T-helper 2 cell (primary cell): ENCODE measurements at places on chromosomes 12 and 14.

DNA sequence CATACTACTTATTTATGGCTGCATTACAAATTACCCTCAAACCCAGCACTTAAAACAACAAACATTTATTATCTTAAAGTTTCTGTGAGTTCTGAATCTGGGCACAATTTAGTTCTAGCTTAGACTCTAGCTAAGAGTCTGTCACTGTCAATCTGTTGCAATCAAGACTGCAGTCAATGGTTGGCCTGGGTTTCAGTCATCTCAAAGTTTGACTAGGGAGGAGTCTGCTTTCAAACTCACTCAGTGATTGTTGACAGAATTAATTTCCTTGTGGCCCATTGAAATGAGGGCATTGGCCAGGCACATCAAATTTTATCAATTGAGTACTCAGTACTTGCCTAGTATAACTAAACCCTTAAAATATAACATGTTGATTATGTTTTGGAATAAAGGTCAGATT, 51.6 kb downstream of the ARID2 start:
- no peak for DNase-seq

DNA sequence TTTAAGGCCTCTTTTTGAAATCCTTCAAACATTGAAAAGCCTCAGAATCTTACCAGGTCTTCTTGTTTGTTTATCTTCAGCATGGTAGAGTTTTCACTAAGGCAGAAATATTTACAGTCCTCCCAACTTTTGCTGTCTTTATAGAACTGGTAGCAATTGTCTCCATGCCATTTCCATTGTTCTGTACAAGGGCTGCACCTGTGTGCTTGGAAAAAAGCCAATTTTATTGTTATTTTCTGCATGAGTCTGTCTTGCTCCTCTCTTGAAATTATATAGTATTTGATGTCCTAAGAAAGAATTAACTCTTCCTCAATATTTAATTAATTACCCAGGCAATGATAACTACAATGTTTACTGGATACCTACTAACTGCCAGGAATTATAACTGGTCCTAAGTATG, 23.3 kb downstream of the CLEC1A start:
- no peak for DNase-seq

DNA sequence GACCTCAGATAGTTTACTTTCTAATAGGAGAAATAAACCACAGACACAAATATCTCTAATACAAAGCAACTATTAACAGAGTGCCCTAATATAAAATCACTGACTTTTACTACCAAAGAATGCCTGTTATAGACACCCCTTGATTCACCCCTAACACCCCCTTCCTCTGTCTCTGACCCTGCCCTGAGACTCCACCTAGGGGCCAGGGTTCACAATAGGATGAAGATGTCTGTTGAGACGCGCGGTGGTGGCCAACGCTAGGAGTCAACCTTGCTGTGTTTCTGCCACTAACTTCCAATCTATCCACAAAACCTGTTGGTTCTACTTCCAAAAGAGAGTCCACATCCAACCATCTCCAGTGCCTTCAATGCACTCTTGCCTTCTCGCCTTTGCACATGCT, 10.9 kb upstream of the TC2N start:
- DNase-seq = no peak

DNA sequence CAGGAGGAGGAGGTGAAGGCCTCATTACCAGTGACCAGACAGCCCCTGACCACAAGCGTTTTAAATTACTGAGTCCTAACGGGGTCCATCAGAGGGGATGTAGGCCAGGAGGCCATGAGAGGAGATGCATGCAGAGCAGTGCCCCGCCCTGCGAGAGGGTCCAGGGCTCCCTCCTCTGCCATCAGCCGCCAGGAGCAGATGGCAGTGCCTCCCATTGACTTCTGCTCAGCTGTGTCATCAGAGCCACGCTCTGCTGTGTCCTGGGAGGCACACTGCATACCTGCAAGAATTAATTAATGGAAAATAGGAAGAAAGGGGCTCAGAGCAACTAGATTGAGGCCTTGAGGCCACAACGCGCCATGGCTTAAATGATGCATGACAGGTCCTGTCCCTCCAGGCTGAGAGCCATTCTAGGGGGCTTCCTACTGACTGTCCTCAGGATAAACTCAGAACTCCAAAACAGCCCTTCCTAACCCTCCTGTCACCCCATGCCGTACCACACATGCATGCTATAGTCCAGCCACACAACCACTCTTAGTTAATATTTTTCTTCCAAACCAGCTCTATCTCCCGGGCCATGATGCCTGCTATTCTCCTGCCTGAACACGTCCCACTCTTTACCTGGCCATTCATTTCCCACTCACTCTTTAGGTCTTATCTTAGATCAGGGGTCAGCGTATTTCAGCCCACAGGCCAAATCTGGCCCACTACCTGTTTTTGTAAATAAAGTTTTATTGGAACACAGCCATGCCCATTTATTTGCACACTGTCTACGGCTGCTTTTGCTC, 235.8 kb downstream of the KSR2 start:
- DNase-seq = no peak

DNA sequence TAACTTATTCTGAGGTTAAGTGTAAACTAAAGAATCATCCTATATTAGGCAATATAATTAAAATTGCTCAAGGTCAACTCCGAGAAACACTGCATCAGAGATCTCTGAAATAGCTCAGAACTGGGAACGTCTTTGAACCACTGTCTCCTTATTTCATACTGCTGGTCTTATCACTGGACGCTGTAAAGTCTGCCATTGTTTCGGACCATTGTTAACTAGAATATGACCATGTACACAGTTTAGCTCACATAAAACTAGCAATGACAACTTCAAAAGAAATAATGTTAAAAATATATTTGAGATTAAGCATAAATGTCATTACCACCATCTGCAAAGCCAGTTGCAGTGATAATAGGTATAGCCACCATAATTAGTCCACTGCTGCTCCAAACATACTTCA, 2.9 kb downstream of the ABCD2 start:
- DNase-seq = no peak

DNA sequence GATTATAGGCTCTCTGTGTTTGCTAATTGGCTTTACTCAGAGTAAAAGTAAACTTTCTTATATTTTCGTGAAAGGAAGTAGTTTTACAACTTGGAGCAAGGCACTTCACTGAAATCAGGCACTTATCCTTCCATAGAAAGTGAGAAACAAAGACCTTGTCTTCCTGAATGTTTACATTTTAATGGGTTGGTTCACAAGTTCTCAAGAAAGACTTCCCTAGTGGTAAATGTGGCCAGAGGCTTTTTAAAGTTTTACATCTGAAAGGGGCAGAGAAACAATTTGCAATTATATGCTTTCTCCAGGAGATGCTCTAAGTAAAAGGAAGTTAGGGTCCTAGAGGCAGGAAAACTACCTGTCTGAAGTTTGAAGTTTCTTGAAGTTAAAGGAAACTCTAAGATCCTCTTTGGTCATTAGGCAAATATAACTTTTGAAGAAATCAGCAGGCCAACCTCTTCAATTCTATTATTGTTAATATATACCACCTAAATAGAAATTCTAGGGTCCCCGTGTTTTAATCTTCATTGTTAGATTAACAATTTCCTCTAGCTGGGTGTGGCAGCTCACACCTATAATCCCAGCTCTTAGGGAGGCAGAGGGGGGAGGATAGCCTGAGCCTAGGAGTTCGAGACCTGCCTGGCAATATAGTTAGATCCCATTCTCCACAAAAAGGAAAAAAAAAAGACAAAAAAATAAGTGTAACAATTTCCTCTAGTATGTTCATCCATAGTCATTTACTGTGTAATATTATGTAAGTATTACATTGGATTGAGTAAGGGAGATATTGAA, 644.9 kb upstream of the FOXG1 start:
- DNase-seq = no peak

DNA sequence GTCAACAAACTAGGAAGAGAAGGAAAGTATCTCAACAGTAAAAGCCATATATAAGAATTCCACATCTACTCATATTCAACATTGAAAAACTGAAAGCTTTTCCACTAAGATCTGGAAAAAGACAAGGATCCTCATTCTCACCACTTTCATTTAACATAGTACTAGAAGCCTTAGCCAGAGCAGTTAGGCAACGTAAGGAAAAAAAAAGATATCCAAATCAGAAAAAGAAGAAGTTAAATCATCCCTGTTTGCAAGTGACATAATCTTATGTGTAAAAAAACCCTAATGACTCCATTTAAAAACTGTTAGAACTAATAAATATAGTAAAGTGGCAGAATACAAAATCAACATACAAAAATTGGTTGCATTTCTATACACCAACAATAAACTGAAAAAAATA, 426.2 kb downstream of the BCAT1 start:
- DNase-seq = no peak

DNA sequence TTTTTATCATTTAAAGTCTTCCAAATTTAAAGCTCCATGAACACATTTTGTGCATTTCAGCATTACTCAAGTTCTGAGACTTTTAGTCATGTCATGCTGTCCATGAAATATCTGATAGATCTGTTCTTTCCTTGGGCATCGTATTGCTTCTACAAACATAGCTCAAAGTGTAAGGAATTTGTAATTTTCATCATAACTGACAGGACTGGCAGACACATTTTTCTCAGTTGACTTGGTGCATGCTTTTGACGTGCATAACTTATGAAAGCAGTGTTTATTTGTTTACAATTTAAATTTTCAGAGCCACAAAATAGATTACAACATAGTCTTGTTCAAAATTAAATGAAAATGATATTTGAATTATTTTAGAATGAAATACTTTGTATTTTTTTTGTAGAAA, 812.1 kb upstream of the NOVA1 start:
- DNase-seq = no peak

GRCh38 chr14:75393794-75394193, 34.0 kb upstream of the JDP2 start:
- no peak for DNase-seq

DNA sequence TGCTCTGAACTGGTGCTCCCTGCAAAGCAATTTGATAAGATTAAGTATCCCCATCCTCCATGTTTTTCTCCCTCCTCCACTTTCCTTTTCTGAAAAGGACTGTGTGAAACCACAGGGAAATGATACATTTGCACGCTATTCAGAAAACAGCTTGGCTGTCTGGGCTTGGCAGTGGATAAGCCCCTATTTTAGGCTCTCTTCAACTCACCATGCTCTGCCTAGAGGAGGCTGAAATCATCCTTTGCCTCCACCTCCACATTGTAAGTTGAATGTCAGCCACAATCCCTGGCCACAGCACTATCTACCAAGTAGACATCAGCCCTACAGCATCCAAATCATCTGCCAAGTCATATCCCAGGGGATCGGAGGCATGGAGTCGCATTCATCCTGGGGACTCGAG, 642.3 kb downstream of the RPS29 start:
- no peak for DNase-seq

GRCh38 chr14:29822430-29822709, 105.3 kb downstream of the PRKD1 start:
- DNase-seq = no peak

DNA sequence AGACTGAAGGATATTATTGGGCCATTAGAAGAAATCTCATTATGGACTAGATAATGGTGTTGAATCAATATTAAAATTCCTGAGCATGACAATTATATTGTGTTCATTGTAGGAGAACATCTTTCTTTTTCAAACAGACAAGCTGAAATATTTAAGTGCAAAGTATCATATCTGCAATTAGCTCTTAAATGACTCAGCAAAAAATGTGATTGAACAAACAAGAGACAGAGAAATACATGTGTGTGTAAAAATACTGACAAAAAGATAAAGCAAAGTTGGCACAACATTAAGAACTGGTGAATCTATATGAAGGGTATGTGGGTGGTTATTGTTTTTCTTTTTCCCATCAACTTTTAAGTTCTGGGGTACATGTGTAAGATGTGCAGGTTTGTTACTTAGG, 9.5 kb downstream of the CEP290 start:
- DNase-seq = no peak

DNA sequence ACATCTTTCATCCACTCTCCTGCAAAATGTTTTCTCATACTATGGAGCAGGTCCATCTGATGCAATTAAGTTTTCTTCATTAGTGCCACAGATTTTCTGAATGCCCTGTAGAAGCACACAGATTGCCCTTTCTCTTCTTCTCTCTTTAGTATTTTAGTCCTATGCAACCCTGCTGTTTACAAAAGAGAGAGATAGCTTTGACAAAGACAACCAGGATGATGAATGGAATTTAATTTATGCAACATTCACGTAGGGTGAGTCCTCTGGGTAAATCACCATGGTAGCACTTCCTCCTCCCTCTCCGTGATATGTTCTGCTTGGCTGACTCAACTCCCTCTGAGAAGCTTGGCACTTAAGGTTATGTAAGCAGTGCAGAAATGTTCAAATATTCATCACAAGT, 400.9 kb upstream of the PDE3A start:
- DNase-seq = no peak

DNA sequence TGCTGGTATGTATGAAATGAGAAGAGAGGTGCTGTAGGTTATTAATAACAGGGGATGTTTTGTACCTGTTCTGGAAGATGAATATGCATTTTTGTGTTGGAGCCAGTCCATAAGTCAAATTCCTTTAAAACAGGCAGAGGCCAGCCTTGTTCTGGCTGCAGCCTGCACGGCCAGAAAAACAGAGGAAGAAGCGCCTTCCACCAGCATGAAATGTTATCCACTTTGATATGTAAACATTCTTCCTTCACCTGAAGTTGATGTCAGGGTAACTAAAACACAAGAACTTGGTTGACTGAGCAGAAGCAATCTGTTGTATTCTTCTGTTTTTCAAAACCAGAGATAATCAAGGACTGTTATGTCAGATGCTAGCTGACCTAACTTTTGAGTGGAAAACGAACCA, 237.9 kb upstream of the PLEKHG7 start:
- DNase-seq = no peak

DNA sequence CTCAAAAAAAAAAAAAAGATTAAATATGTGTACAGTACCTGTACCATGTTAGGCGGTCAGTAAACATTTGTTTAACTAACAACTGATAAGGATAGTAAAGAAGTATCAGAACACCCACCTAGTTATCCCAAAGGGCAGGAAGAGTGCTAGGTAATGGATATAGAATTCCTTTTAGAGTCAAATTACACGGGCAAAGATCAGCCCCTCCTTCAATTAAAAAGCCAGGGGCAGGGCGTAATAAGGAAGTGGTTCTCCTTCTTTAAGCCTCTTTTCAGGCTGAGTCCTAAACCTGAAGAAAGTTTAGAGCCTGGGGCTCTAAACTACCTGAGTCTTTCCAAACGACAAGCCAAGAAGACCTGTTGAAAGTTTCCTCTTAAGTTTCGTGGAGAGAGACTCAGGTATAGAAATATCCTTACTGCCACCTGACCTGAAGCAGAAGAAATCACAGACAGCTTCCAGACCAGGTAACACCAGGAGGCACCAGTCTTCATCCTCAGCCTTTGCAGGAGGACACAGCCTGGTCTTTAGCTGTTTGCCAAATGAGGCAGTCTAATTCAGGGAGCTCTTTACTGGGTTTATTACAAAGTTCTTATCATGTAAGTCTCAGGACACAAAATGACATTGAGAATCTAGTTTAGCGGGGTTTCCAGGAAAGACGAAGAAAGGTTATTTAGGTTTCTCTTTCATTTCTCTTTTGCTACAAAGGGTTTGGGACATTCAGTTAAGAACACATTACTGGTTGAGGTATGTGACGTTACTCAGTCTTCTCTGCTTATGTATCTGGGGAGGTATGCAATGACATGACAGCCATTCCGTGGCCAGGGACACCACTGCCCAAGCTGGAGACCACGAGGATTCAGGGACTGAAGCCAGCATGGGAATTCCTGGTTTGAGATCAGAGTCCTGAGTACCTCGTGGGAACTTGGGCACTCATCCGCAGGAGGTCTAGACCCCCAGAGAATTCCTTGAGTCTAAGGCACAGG, at the start of gene BCL2L14:
Gene BCL2L14, plus strand, starts transcription at position 266 of the 983 bp plus-strand sequence. CDS start 8,367 bp downstream, outside the sequence.
- no peak for DNase-seq

- DNase-seq = no peak
Measured at GRCh38 chr12:118187751-118188435, 52.0 kb downstream of the PEBP1 start.

GRCh38 chr12:118334939-118335567, 37.7 kb downstream of the TAOK3 start:
- no peak for DNase-seq

GRCh38 chr14:102554821-102555819, 37.3 kb upstream of the RCOR1 start:
- DNase-seq = peak; percentile 41
